Epithelial cell of esophagus (primary cell): ENCODE measurements at places on chromosomes 2 and 18.

GRCh38 chr2:172249334-172249733 is 146.6 kb upstream of the DLX2 start:
- peak; percentile 73 for DNase-seq

- no peak for DNase-seq
Measured at GRCh38 chr2:102072741-102073140, 69.8 kb upstream of the IL1R1 start.

DNA sequence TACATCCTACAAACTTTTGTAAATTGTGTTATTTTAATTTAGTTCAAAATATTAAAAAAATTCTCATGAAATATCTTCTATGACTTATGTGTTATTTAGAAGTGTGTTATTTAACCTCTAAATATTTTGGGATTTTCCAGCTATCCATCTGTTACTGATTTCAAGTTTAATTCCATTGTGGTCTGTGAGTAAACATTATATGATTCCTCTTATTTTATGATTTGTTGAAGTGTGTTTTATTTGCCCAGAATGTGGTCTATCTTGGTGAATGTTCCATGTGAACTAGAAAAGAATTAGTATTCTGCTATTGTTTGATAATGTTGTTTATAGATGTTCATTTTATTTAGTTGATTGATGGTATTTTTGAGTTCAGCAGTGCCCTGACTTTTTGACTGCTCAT is 136.0 kb downstream of the ZNF804A start:
- DNase-seq, result no peak

GRCh38 chr2:23209059-23209458 is 175.9 kb upstream of the KLHL29 start:
- DNase-seq, result no peak

DNA sequence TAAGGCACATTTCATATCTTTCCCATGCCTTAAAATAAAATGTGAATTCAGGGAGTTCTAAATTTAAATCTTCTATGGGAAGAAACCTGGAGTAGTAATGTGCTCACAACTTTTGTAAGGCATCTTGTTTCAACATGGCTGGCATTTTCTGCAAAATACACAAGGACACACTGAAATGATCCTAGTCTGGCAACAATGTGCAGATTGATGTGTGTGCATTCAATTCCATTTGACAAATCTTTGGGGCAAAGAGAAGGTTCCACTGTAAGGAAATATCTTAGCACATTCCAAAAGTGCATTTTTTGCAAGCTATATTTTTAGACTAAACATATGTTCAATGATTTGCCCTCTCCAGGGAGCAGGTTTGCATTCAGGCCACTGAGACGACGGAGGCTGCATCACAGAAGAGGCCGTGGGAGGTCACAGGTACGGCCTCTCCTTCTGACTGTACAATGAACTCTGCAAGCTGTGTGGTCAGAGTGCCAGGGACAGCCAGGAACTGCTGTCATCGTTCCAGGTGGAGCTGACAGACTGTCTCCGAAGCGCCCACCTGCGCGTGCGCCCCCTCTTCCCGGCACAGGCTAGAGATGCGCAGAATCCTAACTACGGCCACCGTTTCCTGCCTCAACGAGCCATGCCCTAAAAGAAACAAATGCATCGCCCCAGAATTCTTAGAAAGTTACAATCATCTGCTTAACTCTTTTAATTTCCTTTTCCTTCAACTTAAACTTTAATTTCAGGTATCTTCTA is 149.2 kb upstream of the POU3F3 start:
- DNase-seq, result no peak

DNA sequence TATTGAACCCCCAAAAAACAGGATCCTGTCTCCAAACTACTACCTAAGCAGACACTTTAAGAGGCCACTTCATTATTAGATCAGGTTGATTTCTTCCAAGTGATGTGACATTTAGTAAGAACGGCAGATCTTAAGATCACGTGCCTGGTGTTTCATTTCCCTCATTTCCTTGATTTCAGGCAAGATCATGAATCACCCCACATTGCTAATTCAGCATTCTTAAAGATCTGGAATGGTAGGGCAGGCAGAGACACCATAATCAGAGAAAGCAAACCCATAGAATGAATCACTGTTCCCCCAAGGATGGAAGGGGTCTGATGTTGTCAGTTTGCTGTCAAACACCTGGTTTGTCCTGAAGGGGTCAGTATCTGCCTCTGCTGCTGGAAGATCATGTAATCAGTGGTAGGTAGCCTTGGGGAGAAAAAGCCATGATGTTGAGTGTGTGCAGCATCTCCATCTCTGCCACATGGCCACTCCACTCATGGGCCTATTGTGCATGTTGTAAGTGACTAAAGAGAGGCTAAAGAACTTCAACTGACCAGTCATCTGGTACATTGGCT is 133.9 kb downstream of the ARHGAP15 start:
- peak; percentile 27 for DNase-seq

DNA sequence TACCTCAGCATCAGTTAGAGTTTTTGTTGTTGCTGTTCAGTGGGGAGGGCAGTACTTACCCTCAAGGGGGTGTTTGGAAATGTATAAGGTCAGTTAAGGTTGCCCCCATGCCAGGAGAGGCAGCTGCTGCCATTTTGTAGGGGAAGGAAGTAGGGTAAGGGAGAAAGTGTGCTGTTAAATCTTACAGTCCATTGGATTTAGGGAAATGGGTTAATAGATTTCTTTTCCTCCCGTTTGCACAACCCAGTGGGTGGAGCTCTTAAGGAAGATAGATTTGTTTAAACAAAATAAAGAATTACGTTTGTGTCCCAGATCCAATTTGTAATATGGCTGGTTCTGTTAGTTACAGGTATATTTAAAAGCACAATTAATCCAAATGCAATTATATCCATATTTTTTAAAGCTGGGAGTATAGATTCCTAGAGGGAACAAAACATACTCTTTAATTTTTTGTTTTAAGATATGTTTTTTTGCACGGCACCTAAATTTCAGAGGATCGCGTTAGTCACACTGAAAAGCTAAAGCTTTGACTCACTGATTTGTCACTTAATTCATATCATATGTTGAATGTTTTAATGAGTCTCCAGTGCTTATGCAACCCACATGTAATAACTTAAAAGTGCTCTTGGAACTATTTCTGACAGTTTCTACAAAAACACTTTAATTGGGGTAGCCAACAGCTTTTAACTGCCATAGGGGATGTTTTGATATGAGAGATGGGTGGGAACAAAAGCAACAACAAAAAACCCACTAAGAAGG is 9.0 kb upstream of the CWC22 start:
- peak; percentile 75 for DNase-seq

DNA sequence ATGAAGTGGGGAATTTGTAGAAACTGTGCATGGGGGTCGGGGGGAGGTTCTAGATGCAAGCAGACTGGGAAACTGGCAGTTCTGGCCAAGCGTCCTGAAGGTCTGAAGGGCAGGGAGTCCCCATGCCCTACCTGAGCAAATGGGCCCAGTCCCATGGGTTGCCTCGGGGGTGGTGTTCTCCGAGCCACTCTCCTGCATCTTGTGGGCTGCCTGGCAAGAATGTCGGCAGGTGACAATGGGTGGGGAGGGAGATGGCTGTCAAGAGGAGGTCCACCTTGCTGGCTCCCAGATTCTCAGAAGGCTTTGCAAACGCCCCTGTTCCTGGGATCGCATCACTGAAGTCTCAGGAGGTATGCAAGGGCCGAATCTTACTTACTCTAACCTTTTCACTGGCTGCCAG is 21.3 kb downstream of the INHBB start:
- DNase-seq, result no peak

DNA sequence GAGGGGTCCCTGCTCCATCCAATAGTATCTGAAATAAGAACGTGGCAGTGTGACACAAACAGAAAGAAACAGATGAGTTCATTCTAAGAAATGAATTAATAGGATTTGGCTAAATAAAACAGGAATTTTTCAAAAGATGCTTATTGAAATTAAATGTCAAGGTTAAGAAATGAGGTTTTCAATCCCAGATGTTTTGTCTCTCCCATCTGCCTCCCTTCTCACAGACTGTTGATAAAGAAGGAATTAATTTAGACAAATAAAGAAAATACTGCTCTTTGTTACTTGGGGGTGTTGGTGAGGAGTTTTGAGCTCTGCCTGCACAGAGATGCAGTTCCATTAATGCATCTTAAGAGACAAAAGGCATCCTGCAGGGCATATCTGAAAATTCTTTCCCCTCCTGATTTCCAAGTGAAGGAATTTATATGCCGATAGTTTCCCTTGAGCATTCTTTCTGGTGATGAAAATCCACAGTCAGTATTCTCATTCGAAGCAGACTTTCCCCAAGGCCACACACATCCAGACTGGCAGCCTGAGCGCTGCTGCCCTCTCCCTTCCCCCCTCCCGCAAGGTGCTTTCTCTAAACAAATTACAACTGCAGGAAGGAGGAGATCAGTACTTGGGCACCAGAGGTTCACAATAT is 385.4 kb upstream of the RND3 start:
- DNase-seq, result no peak

- peak; percentile 36 for DNase-seq
Measured at GRCh38 chr2:226079196-226079595, 679.7 kb downstream of the NYAP2 start.

DNA sequence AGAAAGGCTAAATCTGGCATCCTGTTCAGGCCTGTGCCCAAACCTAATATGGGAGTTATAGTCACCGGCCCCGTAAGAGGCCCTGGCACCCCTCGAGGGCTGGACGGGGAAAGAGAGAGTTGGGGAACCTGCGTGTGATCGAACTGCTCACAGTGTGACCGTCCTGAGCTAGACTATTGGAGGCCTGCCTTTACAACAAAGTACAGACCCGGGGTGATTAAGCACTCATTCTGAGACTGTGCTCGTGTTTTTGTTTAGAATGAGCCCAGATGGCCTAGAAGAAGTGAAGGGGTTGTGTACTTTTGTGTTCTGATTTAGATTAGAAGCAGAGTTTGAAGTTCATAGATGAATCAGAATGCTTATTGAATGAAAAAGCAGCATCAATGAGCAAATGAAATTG is 115.3 kb downstream of the ACOXL start:
- no peak for DNase-seq

DNA sequence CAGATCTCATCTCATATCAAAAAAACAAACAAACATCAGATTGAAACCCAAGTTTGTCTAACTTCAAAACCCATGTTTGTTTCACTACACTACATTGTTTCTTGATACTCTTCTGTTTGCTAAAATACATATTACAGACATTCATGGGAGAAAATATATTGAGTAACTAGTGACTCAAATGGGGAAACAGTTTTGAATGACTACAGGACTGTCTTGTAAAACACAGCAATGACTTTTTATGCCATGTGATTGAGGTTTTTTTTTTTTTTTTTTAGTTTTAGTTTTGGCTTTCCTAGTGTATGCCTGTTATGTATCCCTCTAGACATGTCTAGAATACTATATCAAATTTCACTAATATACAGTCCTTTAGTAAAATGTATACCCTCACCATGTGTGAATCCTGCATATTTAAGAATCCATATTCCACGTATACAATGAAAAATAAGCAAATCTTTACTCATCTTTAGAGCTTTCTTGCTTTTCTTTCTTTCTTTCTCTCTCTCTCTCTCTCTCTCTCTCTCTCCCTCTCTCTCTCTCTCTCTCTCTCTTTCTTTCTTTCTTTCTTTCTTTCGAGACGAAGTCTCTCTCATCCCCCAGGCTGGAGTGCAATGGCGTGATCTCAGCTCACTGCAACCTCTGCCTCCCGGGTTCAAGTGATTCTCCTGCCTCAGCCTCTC is 46.6 kb upstream of the SERTAD2 start:
- DNase-seq, result peak; percentile 84

- no peak for DNase-seq
Measured at GRCh38 chr2:190182071-190182524, 119.6 kb upstream of the MSTN start.

DNA sequence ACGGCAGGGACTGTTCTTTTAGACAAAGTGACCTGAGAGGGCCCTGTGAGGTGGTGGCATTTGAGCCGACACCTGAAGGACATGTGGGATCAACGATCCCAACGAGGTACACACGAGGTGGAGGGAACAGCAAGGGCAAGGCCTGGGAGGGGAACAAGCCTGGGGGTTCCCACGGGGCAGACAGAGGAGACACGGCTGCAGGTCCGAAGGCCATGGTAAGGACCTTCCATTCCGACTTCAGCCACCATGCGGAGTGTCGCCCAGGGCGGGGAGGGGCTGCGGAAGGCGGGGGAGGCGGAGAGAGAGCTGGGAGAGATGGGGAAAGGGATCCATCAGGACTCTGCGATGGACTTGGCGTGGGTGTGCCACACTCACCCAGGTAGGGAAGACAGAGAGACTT is 151.8 kb downstream of the HDAC4 start:
- no peak for DNase-seq

DNA sequence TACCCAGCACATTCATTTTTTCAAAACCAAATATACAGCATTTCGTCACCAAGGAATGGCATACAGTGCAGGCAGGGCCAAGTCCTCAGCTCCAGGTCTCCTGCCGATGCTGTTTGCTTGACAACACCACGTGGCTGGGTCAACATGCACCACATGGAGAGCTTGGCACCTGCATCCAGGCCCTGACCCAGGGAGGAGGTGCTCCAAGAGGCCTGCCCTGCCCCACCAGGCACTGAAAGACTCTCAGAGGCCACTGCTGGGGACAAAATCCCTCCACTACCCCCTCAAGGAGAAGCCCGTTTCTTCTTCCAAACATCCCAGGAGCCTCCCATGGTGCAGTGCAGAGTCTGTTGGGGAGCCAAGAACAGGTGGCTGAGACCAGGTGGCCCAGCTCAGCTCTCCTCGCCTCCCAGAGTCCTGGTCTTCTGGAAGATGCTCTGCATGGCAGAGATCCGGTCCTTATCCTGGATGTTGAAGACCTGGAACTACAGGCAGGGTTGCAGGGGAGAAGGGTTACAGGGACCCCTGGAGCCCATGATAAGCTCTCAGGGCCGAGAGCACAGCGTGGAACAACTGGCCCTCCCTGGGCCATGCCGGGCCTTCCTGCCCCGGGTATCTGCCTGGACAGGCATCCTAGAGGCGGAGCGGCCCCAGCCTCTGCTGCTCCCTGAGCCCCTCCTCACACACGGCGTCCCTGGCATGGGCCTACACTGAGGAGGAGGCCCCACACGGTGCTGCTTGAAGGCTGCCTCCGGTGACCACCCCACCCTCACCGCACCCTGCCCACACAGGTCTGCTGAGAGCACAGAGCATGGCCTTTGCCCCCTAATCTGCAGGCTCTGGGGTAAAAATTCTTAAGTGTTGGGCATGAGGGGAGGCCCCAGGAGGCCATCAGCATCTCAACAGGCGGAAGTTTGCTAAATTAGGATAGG is 9.0 kb downstream of the MAB21L4 start:
- DNase-seq, result no peak

GRCh38 chr18:51908598-51908944 is 431.4 kb upstream of the DCC start:
- DNase-seq, result no peak
